ENCODE measurements at places on chromosomes 5 and 9. TPM values are rescaled to one million over a fixed set of nuclear protein-coding genes. Genes with fewer than 3 reads are reported as not detected.

TXNDC8 gene
- total RNA-seq: not detected

NUDT2 gene
- 12.2 TPM for total RNA-seq

GKAP1 gene
- total RNA-seq: 5.9 TPM

N4BP3 gene
- 6.9 TPM for total RNA-seq

CETN3 gene
- 30.0 TPM for total RNA-seq

LEAP2 gene
- total RNA-seq: 2.8 TPM

PCDHA12 gene
- total RNA-seq: 0.78 TPM

ISL1 gene
- 9.4 TPM for total RNA-seq

GRXCR2 gene
- not detected for total RNA-seq

ARL14EPL gene
- total RNA-seq: 0.66 TPM

PCDHGB7 gene
- 9.8 TPM for total RNA-seq

SLC28A3 gene
- total RNA-seq: 18.3 TPM

SLC45A2 gene
- total RNA-seq: not detected

ANKRD34B gene
- total RNA-seq: 0.29 TPM

KCNMB1 gene
- total RNA-seq: not detected

SLC6A19 gene
- total RNA-seq: not detected

SV2C gene
- total RNA-seq: 0.88 TPM

HSPB3 gene
- not detected for total RNA-seq

RIMOC1 gene
- total RNA-seq: 27.6 TPM

HOMER1 gene
- 32.5 TPM for total RNA-seq

PRDM9 gene
- not detected for total RNA-seq
